CD4-positive, alpha-beta memory T cell (primary cell): ENCODE measurements at places on chromosomes 4 and X.

DNA sequence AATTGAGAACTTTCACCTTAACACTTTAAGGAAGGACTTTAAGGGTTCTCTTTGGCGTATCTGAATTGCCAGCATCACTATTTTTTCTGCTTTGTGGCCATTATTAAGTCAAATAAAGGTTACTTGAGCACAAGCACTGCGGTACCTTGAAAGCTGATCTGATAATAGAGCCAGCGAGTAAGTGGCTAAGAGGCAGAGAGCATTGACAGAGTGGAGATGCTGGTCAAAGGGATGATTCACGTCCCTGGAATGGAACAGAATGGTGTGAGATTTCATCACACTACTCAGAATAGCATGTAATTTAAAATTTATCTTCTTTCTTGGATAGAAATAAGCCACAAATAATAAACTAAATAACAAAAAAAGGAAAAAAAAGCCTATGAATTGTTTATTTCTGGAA lies 57.1 kb upstream of the NPFFR2 start:
- no peak for DNase-seq

DNA sequence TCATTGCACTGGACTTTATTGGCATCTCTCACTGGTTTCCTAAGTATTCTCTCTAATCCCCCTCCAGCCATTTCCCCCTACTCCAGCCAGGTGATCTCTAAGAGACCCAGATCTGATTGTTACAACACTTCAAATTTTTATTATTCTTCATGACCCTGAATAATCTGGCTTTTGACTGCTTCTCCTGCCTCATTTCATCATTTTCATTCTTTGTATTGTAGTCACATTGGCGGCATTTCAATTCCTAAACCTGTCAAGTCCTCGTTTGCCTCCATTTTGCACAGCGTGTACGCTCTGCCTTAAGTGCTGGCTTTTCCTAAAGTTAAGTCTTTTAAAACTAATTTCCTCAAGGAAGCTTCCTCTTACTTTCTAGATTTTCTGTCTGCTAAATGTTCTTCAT lies 31.6 kb downstream of the UBE2K start:
- no peak for DNase-seq

DNA sequence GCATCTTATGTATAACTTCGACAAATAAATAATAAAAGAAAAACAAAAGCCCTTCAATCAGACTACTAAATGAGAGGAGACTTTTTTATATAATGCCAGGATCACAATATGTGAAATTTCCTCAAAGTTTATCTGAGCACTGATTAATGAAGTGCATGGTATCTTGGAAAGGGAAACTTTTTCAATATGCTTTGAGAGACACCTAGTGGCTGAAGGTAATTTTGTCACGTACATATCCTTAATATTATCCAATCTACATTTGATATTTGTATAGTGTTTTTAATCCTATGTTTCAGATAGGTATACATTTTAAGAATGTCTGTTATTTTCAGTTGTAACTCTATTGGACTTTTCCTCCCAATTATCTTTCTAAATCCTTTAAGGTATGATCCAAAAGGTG lies 146.8 kb downstream of the KLHL4 start:
- no peak for DNase-seq

DNA sequence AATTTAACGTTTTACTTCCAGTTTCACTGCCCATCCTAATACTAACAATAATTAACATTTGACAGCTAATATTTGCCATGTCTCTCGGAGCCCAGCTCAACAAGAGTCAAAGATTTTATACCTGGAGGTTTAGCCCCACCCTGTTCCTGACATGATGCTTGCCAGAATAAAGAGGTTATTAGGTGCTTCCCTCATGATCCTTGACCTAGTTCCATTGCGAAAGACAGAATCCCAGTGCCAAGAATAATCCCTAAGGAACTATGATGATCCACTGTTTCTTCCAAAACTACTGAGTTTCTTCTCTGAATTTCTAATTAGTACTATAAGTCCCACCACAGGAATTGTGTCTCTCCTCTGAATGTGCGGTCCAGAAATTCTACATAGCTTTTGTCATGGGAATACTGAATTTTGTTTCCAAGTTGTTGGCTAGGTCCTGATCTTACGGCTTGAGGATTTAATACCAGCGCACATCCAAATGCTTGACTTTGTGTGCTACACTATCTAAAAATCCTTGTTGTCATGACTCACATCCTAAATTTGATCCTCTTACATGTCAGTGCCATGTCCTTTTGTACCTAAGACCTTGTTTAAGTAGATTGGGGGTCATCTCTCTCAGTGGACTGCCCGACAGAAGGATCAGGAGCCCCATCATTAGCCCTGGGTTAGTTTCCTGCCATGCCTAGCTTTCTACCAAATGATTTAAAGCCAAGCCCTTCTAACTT lies 23.1 kb downstream of the ANTXR2 start:
- DNase-seq: no peak

DNA sequence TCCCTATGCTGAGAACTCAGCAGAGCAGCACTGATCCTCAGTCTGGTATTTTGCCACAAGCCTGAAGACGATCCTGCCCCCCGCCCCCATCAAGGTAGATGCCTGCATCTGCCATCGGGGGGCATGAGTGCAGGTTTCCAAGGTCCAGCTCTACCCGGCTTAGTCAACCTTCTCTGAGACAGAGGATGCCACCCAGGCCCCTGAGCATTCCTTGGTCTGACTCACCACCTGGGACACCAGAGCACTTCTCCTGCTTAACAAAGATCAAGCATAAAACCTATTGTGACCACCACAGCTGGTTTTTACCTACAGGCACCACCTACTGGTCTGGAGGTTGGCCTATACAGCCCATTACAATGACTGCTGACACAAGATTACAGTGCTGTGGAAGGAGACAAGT lies 1168.1 kb downstream of the PCDH19 start:
- DNase-seq: no peak

GRCh38 chr4:40831146-40831907 lies 81.6 kb downstream of the NSUN7 start:
- no peak for DNase-seq

DNA sequence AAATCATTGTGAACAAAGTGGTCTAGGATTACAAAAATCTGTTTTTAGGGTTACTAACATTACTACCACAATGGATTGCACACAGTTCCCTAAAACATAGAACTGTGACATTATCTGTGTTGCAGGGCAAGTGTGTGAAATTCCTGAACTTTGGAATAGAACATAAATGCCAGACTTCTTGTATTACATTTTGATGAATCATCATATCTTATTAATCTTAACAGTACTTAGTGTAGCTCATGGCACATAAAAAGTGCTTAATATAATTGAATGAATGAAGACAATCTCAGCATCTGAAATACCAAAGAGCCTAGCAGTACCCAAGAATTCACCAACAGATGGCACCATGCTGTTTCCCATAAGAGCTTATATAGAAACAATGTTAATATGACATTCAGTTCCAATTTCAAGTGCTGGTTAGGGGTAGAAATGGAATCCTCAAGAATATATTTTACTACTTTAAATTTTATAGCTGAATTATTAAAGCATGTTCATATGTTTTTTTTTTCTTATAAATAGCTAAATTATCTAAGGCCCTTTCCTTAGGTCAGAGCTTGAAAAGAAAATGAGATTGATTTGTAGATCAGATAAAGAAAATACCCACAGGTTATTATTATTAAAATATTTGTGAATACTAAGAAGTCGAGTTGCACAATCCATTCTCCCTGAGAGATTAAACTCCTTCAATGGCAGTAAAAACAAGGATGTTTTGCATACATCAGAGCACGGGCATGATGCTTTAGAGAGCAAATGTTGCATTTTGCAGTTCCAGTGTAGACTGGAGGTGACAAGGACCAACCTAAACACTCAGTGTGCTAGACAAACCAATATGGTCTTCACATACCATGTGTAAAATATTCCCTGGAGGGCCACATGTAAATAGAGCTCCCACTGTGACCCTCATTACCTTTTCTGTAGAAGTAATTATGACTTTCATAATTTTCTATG lies 25.7 kb upstream of the SHISA3 start:
- DNase-seq: peak; percentile 2

DNA sequence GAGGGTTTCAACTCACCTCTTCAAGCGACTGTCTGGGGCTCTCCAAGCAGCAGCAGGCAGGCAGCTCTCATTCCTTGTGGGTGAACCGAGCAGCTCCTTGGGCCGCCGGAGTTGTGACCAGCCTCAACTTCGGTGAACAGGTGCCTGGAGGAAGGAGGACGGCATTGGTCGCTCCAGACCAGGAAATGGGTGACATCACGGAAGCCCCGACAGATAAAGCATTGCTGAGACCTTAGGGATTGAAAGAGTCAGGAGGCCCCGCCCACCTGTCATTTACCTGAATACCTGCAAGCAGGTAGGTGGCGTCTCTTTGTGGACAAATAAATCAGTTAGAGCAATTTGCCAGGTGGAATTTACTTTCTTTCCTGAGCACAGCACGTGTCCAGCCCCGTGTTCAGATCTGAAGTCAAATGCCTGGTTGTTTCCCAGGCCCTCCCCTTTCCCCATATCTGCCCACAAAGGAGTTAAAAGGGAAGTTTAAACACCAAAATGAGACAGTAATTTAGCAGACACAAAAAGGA lies at the start of gene LNX1:
TSS of gene LNX1 (minus strand) at position 115 of the 521 bp plus-strand sequence. CDS start 17,484 bp downstream, outside the sequence.
- DNase-seq: no peak

DNA sequence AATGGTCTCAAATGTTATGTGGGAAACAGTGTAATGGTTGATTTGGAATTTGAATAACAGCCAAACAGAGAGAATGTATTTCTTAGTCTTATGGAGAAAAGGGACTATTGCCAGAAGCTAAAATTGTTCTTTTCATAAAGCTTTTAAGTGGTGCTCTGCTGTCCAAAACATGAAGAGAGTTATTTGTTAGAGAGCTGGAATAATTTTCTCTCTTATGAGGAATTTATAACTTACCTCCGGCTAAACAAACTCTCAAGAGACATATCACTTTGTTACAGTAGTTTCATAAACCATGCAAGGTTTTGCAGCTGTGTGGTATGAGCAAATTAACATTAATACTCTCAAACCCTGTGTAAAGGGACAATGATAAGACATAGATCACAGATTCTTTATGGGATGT lies 28.6 kb downstream of the SULT1B1 start:
- no peak for DNase-seq

DNA sequence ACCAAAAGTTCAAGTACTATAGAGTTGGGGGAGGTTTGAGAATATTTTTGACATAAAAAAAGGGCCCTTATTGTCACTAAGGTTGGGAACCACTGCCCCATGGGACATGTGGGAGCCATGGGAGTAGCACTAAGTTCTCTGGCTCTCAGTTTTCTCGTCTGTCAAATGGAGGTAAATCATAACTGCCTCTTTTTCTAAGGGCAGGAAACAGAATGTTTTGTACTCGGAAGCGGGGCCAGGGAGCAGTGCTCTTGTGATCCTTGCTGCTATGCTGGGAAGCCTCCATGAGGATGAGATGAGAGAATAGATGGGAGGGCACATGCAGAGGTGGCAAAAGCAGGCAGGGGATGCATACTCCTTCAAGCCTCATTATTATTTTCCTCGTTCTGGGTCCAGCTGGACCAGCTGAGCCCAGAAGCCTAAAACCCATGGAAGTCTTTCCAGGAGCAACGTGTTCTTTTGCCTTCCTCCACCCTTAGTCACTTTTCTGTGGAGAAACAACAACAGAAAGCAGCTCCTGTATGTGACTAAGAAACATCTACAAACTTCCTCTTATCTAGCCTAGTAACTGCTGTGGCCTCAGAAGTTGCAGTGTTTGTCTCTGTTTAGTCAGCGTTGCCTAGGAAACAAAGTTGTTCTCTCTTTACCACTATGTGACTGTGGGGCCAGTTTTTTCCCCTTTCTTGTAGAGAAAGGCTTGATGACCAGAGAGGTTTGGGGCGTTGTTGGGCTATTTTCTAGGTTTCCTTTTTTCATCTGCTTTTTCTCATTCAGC lies 64.8 kb downstream of the TSC22D3 start:
- peak; percentile 92 for DNase-seq

DNA sequence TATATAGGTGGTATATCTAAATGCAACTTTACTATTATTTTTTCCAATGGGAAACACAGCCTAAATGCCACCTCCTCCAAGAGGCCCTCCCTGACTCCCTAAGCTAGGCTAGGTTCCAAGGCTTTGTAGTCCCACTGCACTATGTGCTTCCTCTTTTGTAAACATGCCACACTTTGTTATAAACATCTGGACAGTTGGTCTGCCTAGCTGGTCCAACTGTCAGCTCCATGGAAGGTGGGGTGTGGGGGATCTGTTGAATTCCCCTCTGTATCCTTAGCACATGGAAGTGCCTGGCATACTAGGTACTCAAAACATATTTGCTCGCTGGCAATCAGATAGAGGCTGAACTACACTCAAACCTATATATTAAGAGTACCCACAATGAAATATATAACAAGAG lies 63.4 kb downstream of the SLC9A7 start:
- DNase-seq: no peak

GRCh38 chrX:136598631-136599030 lies 49.3 kb upstream of the CD40LG start:
- DNase-seq: no peak

- no peak for DNase-seq
Observed at GRCh38 chrX:8907688-8908087, 106.5 kb upstream of the FAM9A start.

DNA sequence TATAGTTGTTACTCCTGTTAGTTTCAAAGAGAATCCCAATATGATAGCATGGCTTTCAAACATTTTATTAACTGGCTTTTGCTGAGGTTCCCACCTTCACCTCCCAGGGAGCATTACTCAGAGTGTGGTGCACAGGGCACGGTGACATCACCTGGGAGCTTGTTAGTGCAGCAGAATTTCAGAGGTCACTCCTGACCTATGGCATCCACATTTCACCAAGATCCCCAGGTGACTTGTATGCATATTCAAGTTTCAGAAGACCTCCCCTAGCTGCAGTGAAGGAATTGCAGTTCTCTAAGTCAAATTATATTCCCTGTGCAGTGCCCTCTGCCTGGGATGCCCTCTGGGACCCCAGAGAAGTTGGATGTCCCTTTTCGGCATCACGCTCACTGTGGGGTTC lies 29.7 kb upstream of the LNX1 start:
- DNase-seq: no peak

GRCh38 chr4:123785538-123785937 lies 388.9 kb downstream of the SPRY1 start:
- DNase-seq: no peak

DNA sequence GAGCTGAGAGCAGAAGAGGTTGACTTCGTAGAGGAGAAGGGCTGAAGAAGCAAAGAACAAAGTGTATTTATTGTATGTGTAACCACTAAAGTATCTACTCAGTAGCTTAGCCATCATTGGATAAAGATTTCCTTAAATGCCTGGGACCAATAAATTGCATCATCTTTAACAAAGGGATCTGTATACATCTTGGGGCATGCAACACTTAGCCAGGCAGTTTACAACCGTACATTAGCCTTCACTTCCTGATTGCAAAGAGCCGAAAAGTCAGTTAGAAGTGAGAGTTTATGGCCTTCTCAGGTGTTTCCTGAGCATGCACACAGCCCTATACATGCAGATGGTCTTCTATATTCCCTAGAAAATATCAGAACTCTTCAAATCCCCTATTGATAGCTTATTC lies 68.0 kb upstream of the MAGED1 start:
- DNase-seq: no peak
